Activated T-helper 1 cell treated with anti-CD3 and anti-CD28 coated beads, Interleukin-12 subunit alpha, Interleukin-12 subunit beta, Interleukin-2, Interleukin-4 antibody, amounts not matched to agents 30 ng/mL and 10 ng/mL and 1 ng/mL, durations not matched to agents 14 hours and 24 hours and 36 hours (primary cell): ENCODE measurements at places on chromosomes 16 and 17. TPM values are rescaled to one million over a fixed set of nuclear protein-coding genes. Genes with fewer than 3 reads are reported as not detected.

TMEM238L gene
- not detected in 2 replicates for total RNA-seq

GRCh38 chr16:87951552-87952538 lies 611 bp downstream of the BANP start:
- no peak for DNase-seq
- peaks cover 21% of the 10 kb centered on the region for H3K36me3 ChIP-seq
- peak overlapping the region; percentile 92 for H3K4me3 ChIP-seq
- peak overlapping the region; percentile 87 for H3K27ac ChIP-seq
- no peaks in the 10 kb centered on the region for H3K27me3 ChIP-seq
- H3K4me1 ChIP-seq = peaks cover 58% of the 10 kb centered on the region

DNA sequence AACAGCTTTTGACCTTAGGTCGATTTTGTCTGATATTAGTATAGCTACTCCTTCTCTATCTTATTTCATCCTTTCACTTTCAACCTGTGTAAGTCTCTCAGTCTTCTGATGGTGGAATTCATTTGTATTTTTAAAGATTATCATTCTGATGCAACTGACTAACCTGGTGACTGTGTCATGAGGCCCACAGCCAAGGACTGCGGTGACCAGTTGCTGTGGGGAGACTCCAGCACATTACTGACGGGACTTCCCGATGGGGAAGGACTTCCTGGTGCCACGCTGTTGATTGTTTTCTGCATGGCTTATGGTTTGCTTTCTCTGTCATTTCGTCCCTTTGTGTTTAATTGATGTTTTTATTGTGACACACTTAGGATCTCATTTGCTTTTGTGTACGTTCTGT lies 34.2 kb downstream of the RMI2 start:
- peak; percentile 26 for DNase-seq
- peak overlapping the region; percentile 23 for H3K27ac ChIP-seq
- peaks cover 18% of the 10 kb centered on the region for H3K4me1 ChIP-seq
- peaks cover 6% of the 10 kb centered on the region for H3K36me3 ChIP-seq

DNA sequence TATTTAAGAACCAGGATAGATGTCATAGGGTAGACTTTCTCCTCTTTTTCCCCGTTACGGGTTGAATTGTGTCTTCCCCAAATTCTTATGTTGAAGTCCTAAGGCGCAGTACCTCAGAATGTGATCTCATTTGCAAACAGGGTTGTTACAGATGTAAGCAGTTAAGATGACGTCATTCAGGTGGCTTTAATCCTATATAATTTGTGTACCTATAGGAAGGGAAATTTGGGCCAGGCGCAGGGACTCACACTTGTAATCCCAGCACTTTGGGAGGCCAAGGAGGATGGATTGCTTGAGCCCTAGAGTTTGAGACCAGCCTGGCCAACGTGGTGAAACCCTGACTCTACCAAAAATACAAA lies 99.5 kb upstream of the DHX40 start:
- H3K27ac ChIP-seq = no peak overlapping the region
- H3K4me1 ChIP-seq = peaks cover 12% of the 10 kb centered on the region
- DNase-seq = no peak
- peaks cover 6% of the 10 kb centered on the region for H3K27me3 ChIP-seq
- H3K36me3 ChIP-seq = no peaks in the 10 kb centered on the region
- no peak overlapping the region for H3K4me3 ChIP-seq

GRCh38 chr16:87306516-87306915 lies 10.7 kb downstream of the C16orf95 start:
- H3K4me1 ChIP-seq = peaks cover 34% of the 10 kb centered on the region
- no peaks in the 10 kb centered on the region for H3K27me3 ChIP-seq
- H3K36me3 ChIP-seq = peaks cover 12% of the 10 kb centered on the region
- DNase-seq = no peak
- H3K4me3 ChIP-seq = no peak overlapping the region

DNA sequence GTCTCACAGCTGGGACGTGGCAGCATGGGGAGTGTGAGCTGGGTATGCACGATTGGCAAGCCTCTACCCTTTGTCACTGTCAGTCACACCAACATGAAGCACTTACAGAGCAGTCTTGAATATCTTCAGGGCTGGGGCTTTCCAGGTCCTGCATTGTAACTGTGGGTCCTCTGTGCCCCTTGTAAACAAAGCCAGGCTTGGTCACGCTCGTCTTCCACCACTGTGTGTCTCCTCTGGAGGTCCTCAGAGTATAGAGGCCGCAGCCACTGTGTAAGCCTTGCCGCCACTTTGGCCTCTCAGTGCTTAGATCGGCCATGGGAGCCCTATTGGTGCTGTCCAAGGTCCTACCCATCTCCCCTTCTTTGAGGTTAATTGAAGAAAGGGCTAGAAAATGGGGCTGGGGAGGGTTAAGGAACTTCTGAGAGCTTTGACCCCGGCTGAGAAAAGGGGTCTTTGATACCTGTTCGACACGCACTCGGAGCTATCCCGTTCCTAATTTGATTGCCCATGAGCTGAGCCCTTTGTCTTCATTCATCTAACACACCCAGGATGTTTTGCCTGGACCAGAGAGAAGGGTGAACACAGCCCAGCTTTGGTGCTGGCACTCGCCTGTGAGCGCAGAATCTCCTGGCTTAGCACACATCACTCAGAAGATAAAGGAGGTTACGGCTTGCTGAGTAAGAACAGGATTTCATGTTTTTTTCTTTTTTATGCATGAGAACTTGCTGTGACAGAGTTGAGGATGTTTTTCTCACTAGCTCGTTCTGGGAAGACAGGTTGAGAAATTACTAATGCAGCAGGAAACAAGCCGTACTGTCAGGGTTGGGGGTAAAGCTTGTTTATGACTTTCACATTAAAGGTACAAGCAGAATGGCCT lies 267.9 kb downstream of the CPPED1 start:
- no peaks in the 10 kb centered on the region for H3K27me3 ChIP-seq
- peaks cover 98% of the 10 kb centered on the region for H3K4me1 ChIP-seq
- peak; percentile 63 for DNase-seq
- H3K27ac ChIP-seq = peak overlapping the region; percentile 94

GRCh38 chr16:85522842-85523601 lies 90.1 kb upstream of the GSE1 start:
- no peaks in the 10 kb centered on the region for H3K27me3 ChIP-seq
- DNase-seq = no peak
- no peak overlapping the region for H3K4me3 ChIP-seq
- H3K36me3 ChIP-seq = no peaks in the 10 kb centered on the region
- no peaks in the 10 kb centered on the region for H3K4me1 ChIP-seq

DNA sequence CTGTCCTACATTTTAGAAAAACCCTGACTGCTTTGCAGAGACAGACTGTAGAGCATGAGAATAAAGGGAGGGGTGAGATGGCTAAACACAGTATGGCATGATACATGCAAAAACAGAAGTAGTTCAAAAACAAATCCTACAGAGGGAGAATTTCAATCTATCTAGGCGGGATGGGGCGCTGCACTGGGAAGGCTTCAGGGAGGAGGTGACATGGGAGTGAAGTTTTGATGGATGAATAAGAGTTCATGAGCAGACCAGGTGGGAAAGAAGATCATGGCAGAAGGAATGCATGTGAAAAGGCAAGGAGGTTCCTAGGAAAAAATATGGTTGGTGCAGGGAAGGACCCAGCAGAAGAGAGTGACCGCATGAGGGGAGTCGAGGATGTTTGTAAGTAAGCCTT lies 19.2 kb downstream of the HS3ST3B1 start:
- no peak for DNase-seq
- H3K27ac ChIP-seq = peak overlapping the region; percentile 1
- H3K4me3 ChIP-seq = no peak overlapping the region
- no peaks in the 10 kb centered on the region for H3K27me3 ChIP-seq
- peaks cover 37% of the 10 kb centered on the region for H3K36me3 ChIP-seq

GRCh38 chr17:66098040-66098439 lies 93.9 kb downstream of the CEP112 start:
- H3K4me1 ChIP-seq = no peaks in the 10 kb centered on the region
- no peak overlapping the region for H3K4me3 ChIP-seq
- no peak overlapping the region for H3K27ac ChIP-seq
- H3K36me3 ChIP-seq = no peaks in the 10 kb centered on the region
- H3K27me3 ChIP-seq = peaks cover 1% of the 10 kb centered on the region

DNA sequence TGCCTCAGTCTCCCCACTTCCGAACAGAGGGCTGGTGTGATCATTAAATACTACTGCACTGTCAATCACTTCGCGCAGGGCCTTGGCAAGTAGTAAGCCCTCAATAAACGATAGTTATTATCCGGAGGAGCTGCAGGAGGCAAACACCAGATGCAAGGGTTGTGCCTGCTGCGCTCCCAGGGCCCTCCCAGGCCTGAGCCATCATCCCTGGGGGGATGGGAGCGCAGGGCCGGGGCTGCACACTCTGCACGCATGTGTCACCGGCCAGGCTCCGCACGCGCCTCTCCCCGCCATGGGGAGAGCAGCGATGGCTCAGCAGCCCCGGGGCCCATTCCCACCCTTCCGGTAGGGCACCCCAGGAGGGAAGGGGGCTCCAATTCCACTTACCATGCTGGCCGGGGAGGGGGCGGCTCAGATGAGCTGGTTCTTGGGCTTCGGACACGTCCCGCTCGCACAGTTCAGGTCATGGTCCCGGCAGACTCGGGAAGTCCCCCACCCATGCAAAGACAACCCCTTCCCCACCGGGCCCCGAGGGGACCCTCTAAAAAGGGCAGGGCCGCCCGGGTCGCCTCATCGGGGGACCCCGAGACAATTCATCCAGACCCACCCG lies 681 bp downstream of the XPO6 start:
- H3K36me3 ChIP-seq = peaks cover 20% of the 10 kb centered on the region
- peak overlapping the region; percentile 92 for H3K4me3 ChIP-seq
- DNase-seq = peak; percentile 50
- peak overlapping the region; percentile 83 for H3K27ac ChIP-seq

DNA sequence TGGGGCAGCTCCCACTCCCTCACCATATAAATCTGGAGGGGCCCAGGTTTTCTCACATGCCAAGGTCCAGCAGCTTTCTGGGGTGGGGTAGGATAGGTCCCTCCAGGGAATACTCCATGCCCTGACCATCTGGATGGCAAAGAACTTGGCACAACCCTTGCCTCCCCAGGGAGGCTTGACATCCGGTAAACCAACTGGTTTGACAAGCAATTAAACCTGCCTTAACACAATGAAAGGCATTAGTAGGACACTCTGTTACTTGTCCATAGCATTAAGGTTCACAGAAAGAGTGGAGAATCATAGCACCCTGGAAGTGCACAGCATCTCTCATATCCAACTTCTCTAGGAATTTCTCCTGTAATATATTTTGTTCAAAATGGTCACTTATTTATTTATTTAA lies 63.9 kb upstream of the MAF start:
- H3K27ac ChIP-seq = no peak overlapping the region
- peaks cover 14% of the 10 kb centered on the region for H3K27me3 ChIP-seq

GRCh38 chr17:79525793-79526677 lies 84.8 kb downstream of the RBFOX3 start:
- no peaks in the 10 kb centered on the region for H3K36me3 ChIP-seq
- H3K27ac ChIP-seq = no peak overlapping the region
- no peaks in the 10 kb centered on the region for H3K4me1 ChIP-seq

- DNase-seq = no peak
- no peak overlapping the region for H3K27ac ChIP-seq
- peaks cover 23% of the 10 kb centered on the region for H3K27me3 ChIP-seq
- H3K36me3 ChIP-seq = no peaks in the 10 kb centered on the region
- H3K4me3 ChIP-seq = no peak overlapping the region
Measured at GRCh38 chr17:19248928-19249574, 11.9 kb downstream of the EPN2 start.

GRCh38 chr17:82866590-82867191 lies 26.9 kb upstream of the ZNF750 start:
- peaks cover 72% of the 10 kb centered on the region for H3K4me1 ChIP-seq
- H3K36me3 ChIP-seq = peaks cover 22% of the 10 kb centered on the region
- DNase-seq = no peak
- H3K27me3 ChIP-seq = no peaks in the 10 kb centered on the region
